ENCODE measurements at places on chromosomes 3 and 15. TPM values are rescaled to one million over a fixed set of nuclear protein-coding genes. Genes with fewer than 3 reads are reported as not detected.

CCR3 gene
- polyA plus RNA-seq: not detected

PTH1R gene
- 0.60 TPM for polyA plus RNA-seq

GOLGA8T gene
- polyA plus RNA-seq: not detected

COL6A6 gene
- polyA plus RNA-seq: 0.08 TPM

CDHR4 gene
- polyA plus RNA-seq: not detected

FSIP1 gene
- polyA plus RNA-seq: 2.8 TPM

FILIP1L gene
- 60.9 TPM for polyA plus RNA-seq

Measured in GM23248 (cell line).